ENCODE measurements at places on chromosomes 1 and 21. TPM values are rescaled to one million over a fixed set of nuclear protein-coding genes. Genes with fewer than 3 reads are reported as not detected.

GRCh38 chr1:8474369-8474768 is 156.5 kb downstream of the SLC45A1 start:
- H3K4me3 ChIP-seq = no peak overlapping the region
- H3K36me3 ChIP-seq = no peaks in the 10 kb centered on the region
- H3K27ac ChIP-seq = no peak overlapping the region
- no peaks in the 10 kb centered on the region for H3K27me3 ChIP-seq

DNA sequence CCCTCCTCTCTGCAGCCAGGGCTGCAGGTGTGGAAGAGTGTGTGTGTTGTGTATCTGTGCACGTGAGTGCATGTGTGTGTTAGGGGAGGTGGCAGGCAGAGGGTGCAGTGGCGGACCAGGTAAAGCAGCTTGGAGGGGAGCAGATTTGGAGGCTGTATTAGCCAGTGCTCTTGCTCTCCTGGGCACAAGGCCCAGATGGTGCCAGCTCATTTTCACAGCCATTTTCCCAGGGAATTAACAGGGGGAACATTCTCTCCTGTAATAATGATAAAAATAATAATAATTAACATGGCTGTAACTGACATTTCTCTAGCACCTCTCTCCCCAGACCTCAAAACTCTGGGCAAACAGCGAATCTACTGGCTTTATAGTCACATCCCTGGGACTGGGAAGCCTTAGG is 43.6 kb downstream of the LRRN2 start:
- H3K36me3 ChIP-seq = no peaks in the 10 kb centered on the region
- H3K27me3 ChIP-seq = no peaks in the 10 kb centered on the region
- H3K4me1 ChIP-seq = no peaks in the 10 kb centered on the region
- DNase-seq = no peak
- H3K4me3 ChIP-seq = no peak overlapping the region
- no peak overlapping the region for H3K27ac ChIP-seq

- H3K4me1 ChIP-seq = no peaks in the 10 kb centered on the region
- no peak overlapping the region for H3K27ac ChIP-seq
- H3K4me3 ChIP-seq = no peak overlapping the region
- no peaks in the 10 kb centered on the region for H3K27me3 ChIP-seq
- DNase-seq = no peak
Observed at GRCh38 chr1:236172041-236172579, 29.8 kb downstream of the GPR137B start.

DNA sequence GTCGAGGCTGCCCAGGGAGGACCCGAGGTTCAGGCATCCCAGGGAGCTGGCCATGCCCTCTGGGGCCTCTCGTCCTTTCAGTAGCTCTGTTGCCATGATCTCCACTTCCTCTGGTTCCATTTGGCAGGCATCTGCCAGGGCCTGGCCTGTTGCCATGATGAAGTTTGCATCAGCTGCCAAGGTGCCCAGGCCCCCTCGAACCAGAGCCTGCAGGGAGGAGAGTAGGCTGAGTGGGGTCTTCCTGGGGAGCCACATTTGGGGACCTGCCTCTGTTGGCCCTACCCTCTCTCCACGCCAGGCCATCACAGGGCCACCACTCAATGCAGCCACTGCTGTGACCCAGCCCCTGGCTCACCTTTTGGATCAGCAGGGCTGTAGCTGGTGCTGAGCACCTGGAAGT is 16.4 kb upstream of the KIF21B start:
- H3K4me1 ChIP-seq = no peaks in the 10 kb centered on the region
- no peak for DNase-seq
- no peak overlapping the region for H3K27ac ChIP-seq
- no peak overlapping the region for H3K4me3 ChIP-seq

The RHD gene
- not detected for total RNA-seq

GRCh38 chr21:26534517-26534916 is 38.6 kb downstream of the CYYR1 start:
- H3K27ac ChIP-seq = no peak overlapping the region
- H3K4me1 ChIP-seq = no peaks in the 10 kb centered on the region
- no peak overlapping the region for H3K4me3 ChIP-seq
- peaks cover 6% of the 10 kb centered on the region for H3K27me3 ChIP-seq
- no peak for DNase-seq

- peaks cover 11% of the 10 kb centered on the region for H3K4me1 ChIP-seq
- H3K36me3 ChIP-seq = no peaks in the 10 kb centered on the region
- H3K27ac ChIP-seq = no peak overlapping the region
Observed at GRCh38 chr1:247456021-247456420, 1.9 kb downstream of the OR2B11 start.

DNA sequence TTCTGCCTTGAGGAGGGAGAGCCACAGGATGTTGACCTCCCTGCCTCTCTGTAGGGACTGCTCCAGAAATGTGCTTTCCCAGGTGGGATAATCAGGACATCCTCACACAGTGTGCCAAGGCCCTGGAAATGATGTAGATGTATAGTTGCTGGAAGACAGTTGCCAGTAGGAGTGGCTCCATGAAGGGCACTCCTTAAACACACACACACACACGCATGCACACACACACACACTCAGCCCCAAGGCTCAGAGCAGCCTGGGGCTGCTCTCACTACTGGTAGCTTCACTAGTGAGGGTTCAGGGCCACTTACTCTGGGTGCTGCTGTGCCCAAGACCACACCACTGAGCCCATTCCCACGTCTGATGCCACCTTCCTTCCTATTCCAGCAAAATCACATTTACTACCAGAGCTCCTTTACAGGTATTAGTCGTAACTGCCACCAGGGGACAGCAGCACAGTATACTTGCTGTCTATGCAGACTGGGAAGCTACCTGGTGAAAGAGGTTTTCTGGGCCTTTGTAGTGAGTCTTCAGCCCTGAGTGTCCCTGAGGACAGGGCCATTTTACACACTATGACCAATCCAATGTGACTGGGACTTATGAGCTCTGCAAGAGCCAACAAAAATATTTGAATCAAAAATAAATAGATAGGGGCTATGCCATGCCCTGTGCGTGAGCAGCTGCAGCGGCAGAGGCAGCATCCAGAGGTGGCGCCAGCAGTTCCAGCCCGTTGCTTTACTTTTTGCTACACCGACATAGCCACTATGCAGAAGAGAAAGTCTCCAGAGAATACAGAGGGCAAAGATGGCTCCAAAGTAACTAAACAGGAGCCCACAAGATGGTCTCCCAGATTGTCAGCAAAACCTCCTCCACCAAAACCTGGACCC is 15.0 kb downstream of the CRNN start:
- no peaks in the 10 kb centered on the region for H3K36me3 ChIP-seq
- DNase-seq = peak; percentile 22
- no peak overlapping the region for H3K4me3 ChIP-seq
- H3K4me1 ChIP-seq = no peaks in the 10 kb centered on the region

The MMEL1 gene
- total RNA-seq = 1.2 TPM

The RAB42 gene
- not detected for total RNA-seq

The C8B gene
- not detected for total RNA-seq

- DNase-seq = no peak
- H3K27ac ChIP-seq = peak overlapping the region; percentile 91
- H3K4me3 ChIP-seq = no peak overlapping the region
Observed at GRCh38 chr1:40064797-40065499, 24.4 kb downstream of the CAP1 start.

DNA sequence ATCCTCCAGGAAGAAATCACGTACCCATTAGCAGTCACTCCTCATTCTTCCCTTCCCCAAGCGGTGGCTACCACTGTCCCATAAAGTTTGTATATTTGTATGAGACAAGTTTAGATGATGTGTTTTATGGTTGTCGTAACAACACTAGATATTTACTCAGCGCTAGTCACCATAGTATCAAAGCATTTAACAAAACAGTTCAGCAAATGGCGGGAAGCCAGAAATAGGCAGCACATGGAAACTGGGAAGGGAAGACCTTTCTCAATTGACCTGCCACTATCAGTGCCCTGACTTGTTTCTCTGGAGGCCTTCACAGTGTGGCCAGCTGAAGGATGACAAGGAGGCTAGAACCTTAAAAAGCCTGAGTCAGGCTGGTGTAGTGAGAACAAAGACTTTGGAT is 31.1 kb downstream of the CNST start:
- no peak overlapping the region for H3K27ac ChIP-seq
- peaks cover 20% of the 10 kb centered on the region for H3K36me3 ChIP-seq
- DNase-seq = no peak
- no peaks in the 10 kb centered on the region for H3K27me3 ChIP-seq
- H3K4me3 ChIP-seq = no peak overlapping the region

DNA sequence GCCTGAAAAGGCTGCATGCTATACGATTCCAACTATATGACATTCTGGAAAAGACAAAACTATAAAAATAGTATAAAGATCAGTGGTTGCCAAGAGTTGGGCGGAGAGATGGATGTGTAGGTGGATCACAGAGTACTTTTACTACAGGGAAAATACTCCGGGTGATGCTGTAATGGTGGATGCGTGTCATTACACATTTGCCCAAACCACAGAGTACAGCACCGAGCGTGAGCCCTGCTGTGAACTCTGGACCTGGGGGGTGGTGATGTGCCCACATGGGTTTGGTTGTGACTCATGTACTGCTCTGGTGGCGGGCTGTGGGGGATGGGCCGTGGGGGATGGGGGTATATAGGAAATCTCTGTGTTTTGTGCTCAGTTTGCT is 162.7 kb upstream of the COL6A1 start:
- peak overlapping the region; percentile 92 for H3K27ac ChIP-seq
- peak overlapping the region; percentile 47 for H3K4me3 ChIP-seq
- peaks cover 44% of the 10 kb centered on the region for H3K4me1 ChIP-seq

- H3K27ac ChIP-seq = no peak overlapping the region
- H3K27me3 ChIP-seq = no peaks in the 10 kb centered on the region
- no peak for DNase-seq
Observed at GRCh38 chr1:94935034-94935433, 8.1 kb upstream of the CNN3 start.

The MAN1C1 gene
- 6.3 TPM for total RNA-seq

DNA sequence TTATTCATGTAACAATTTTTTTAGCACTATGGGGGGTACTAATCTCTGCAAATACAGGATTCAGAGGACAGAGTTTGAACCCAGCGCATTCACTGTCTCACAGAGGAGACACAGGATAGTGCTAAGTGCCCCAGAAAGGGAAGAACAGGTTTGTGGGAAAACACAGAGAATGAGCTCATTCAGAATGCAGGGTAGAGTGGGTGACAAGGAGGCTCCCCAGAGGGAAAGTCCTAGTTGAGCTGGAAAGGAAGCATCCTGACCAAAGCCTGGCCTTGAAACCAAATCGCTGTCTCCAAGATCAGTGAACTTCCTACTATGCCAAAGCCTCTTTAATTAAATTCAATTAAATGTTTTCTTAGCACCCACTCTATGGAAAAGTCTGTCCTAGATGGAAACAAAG is 19.0 kb upstream of the RGS2 start:
- no peak for DNase-seq
- no peak overlapping the region for H3K27ac ChIP-seq
- H3K4me3 ChIP-seq = no peak overlapping the region

The C1orf87 gene
- not detected for total RNA-seq

- no peak overlapping the region for H3K4me3 ChIP-seq
- H3K27me3 ChIP-seq = no peaks in the 10 kb centered on the region
- H3K36me3 ChIP-seq = no peaks in the 10 kb centered on the region
- no peak for DNase-seq
- H3K27ac ChIP-seq = no peak overlapping the region
Observed at GRCh38 chr1:173122958-173123852, 72.5 kb upstream of the TNFSF18 start.

DNA sequence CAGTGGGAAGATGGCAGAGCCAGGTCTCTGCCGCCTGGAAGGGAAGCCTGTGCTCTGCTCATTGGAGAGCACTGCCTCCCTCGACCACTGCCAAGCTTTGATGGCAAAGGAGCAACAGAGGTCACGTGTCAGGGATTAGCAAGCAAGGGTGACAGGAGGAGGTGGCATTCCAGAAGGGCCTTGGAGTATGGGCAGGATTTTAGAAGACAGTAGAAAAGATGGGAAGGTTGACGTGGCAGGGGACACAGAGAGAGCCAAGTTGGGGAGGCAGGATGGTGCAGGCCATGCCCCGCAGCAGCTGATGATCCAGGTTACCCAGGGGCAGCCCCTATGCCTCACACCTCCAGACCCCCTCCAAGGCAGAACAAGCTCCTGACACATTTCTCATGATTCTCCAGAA is 21.9 kb upstream of the LBR start:
- H3K4me3 ChIP-seq = no peak overlapping the region
- H3K4me1 ChIP-seq = peaks cover 46% of the 10 kb centered on the region
- no peak overlapping the region for H3K27ac ChIP-seq
- H3K27me3 ChIP-seq = no peaks in the 10 kb centered on the region

The UBAP2L gene
- 164 TPM for total RNA-seq

GRCh38 chr1:85992791-85993190 is 163.8 kb downstream of the COL24A1 start:
- no peak overlapping the region for H3K4me3 ChIP-seq
- H3K27me3 ChIP-seq = no peaks in the 10 kb centered on the region
- no peaks in the 10 kb centered on the region for H3K4me1 ChIP-seq
- no peak for DNase-seq
- no peaks in the 10 kb centered on the region for H3K36me3 ChIP-seq

The CDA gene
- not detected for total RNA-seq

The PARS2 gene
- 3.0 TPM for total RNA-seq

GRCh38 chr1:99544328-99544727 is 101.6 kb upstream of the PALMD start:
- no peaks in the 10 kb centered on the region for H3K27me3 ChIP-seq
- H3K36me3 ChIP-seq = no peaks in the 10 kb centered on the region
- no peaks in the 10 kb centered on the region for H3K4me1 ChIP-seq
- H3K27ac ChIP-seq = no peak overlapping the region
- H3K4me3 ChIP-seq = no peak overlapping the region

DNA sequence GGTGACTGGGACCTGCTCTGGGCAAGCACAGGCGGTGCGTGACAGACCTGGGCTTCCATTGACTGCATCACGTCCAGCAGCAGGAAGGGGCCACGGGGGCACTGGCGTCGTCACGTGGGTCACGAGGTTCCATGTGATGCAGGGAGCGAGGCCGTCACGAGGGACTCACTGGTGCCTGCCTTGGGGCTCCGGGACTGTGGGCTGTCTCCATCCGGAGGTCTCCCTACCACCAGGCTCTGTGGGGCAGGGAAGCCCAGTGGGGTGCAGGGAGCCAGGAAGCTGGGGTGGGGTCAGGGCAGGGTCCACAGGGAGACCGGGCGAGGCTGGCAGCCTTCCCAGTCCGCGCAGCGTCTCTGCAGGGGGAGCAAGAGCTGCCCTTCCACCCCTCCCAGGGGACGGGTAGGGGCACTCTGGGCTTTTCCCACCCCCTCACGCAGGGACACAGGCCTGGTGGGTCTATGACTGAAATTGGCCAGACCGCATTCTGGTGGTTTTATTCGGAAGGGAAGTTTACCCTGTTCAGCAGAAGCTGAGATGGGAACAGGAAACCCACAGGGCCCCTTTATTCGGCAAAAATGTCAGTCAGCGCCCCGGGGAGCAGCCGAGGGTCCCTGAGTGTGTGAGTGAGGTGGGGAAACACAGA is 416 bp upstream of the TNFRSF14 start:
- H3K36me3 ChIP-seq = peaks cover 11% of the 10 kb centered on the region
- peak overlapping the region; percentile 99 for H3K27ac ChIP-seq
- peaks cover 35% of the 10 kb centered on the region for H3K4me1 ChIP-seq
- H3K27me3 ChIP-seq = no peaks in the 10 kb centered on the region
- H3K4me3 ChIP-seq = peak overlapping the region; percentile 93
